Choroid plexus epithelial cell (primary cell): ENCODE measurements at places on chromosomes 1 and 21.

DNA sequence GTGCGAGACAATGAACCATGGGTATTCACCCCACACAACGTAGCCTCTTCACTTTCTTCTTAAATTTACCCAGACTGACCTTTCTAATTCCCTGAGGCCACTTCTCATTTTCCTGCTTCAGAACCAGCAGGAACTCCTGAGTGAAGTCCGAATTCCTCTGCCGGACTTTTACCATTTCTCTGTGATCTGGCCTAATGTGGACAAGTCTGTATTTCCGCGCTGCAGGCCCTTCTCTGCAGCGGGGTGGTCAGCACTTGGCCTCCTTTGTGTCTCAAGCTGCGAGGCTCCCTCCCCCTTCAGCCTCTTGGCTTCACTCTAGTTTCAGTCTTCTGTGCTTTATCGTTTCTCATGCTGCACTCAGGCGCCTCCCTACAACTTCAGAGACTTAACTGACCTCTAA is 9.4 kb upstream of the CTBS start:
- DNase-seq = peak; percentile 62

GRCh38 chr21:26025536-26026512 is 144.7 kb downstream of the APP start:
- DNase-seq = no peak

DNA sequence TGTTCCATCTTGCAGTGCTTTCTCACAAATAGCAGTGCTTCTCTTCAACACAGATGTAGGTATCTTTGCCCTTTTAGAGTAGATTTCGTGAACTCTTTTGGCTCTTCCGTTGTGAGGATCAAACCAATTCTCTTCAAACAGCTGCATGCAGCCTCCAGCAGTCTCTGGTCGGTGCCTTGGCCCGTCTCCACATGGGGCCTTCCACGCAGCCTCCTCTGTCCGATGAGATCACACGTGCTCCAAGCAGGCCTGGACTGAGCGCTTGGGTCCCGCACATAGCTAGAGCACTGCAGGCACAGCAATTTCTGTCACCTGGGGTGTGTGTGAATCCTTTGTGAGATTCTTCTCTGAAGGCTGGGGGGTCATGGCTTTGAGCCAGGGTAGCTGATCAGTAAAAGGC is 82.8 kb upstream of the KCNE2 start:
- DNase-seq = no peak

DNA sequence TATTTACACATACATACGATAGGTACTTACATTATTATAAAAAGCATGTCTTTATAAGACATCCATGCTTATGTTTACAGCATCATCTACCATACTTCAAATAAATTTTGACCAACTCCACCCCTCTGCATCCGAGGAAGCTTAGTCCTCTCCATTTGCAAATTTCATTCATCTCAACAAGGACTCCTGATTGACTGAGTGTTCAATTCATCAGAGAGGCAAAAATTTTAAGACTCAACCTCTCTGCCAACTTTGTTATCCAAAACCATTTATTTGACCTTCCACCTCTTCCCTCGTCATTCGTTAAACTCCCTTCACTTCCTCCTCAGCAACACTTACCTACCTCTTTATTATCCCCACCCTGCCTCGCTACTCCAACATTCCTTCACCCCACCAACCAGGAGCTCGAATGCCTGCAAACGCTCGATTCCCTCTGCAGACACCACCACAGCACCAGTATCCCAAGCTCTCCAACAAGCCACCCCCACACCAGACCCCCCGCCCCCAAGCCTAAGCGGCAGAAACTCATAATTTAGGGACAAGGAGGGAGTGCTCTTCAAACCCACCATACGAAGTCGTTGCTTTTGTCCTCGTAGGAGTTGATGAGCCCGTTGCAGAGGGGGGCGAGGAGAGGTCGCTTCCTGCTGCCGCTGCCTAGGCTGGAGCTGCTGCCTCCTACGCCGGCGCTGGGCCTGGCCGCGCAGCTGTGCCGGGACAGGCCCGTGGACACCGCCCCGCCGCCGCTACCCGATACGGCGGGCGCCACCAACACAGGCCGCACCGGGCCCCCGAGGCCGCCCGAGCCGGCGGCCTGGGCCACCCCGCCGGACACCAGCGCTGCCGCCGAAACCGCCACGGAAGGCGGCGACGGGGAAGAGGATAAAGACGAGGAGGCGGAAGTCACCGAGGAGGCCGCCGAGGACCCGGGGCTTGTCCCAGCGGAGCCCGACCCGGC is 803 bp downstream of the COP1 start:
- peak; percentile 49 for DNase-seq
